RPMI7951 (cell line): ENCODE measurements at places on chromosomes 12 and 14.

GRCh38 chr12:1204581-1205121, 213.6 kb downstream of the ERC1 start:
- peak; percentile 26 for DNase-seq

- DNase-seq: no peak
Measured at GRCh38 chr14:31122921-31123320, 84.7 kb downstream of the HECTD1 start.

GRCh38 chr12:116146386-116146785, 131.1 kb downstream of the MED13L start:
- DNase-seq: peak; percentile 41

DNA sequence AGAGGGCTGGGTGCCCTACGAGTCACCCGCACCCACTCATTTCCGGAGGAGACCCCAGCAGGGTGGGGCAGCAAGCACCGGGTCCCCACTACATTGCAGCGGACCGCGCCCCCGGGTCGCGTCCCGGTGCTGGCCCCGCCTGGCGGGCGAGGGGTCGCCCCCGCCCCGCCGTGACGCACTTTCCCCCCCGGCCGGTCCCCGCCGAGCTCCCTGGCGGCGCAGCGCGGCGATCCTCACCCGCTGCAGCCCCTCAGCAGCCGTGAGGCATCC, 106.1 kb downstream of the PRICKLE1 start:
- no peak for DNase-seq

DNA sequence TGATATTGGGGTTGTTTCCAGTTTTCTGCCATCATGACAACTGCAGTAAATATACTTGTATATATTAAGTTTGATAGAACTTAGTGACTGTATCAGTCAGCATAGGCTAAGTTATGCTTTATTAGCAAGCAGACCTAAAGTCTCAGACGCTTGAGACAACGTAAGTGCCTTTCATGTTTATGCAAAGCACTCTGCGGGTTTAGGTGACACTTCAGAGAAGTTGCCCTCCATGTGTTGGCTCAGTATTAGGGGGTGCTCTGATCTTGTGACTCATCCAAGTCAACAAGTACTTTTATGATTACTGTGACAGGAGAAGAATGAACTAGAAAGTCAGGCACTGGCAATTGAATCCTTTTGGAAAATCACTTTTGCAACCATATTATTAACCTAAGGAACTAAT, 13.3 kb upstream of the OTOGL start:
- DNase-seq: no peak

DNA sequence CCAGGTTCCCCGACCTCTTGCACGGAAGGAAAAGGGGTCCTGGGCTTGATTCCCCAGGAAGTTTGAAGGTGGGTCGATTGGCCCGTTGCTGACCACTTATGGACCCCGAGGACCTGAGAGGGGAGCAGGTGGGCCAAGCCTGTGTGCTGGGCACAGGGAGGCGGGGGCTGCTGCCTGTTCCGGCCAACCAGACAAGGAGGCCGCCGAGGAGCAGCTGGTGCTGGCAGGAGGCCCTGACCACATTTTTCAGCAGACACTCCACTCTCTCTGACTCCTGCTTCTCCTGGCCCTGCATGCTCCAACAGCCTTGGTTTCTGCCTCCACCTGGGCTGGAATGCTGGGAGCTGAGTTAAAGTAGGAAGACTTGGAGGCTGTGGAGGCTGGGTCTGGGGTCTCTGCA, 42.8 kb downstream of the NOS1 start:
- DNase-seq: no peak

GRCh38 chr12:112664569-112664968, 127.0 kb upstream of the RPH3A start:
- peak; percentile 16 for DNase-seq

DNA sequence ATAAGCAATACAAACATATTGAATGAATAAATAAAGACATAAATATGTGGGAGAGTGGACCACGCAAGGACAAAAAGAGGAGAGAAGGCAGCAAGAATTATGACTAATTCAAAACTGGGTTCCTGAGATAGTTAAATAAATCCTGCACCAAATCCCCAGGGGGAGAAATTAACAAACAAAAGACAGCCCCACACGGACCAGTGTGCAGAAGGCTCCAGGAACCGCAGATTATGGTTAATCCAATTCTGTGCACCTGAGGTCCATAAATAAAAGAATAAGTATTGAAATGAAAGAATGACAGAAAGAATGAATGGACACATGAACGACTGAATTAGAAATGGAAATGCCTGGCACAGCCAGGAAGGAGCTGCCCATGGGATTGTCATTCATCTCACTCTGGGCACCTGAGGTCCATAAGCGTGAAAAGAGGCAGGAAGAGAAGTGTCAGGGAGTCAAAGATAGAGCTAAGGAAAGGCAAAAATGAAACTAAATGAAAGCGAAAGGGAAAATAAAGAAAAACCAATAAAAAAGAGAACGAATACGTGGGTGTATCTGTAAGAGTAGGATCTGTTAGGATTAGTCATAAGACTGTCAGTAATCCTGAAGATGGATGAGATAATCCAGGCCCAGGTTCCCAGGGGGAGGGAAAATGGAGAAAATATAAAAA, 23.3 kb downstream of the MEG3 start:
- peak; percentile 44 for DNase-seq
